CD4-positive, alpha-beta T cell treated with Interleukin-17A for 1 hour (primary cell): ENCODE measurements at places on chromosomes 11 and 22.

DNA sequence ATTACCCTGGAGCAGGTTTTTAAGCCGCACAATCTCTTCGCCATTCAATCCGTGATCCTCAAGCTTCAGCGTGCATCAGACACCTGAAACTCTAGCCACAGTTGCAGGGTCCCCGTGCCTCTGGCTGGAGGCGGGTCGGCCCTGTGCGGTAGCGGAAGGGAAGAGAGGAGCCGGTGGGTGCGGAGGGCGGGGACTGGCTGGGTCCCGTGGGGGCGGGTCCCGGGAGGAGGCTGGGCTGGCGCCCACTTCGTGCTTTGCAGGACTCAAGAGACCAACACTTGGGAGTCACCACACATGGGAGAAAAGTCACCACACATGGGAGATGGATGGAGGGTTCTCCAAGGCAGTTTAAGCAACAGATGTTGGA is 772 bp downstream of the C22orf15 start:
- DNase-seq: peak; percentile 48

DNA sequence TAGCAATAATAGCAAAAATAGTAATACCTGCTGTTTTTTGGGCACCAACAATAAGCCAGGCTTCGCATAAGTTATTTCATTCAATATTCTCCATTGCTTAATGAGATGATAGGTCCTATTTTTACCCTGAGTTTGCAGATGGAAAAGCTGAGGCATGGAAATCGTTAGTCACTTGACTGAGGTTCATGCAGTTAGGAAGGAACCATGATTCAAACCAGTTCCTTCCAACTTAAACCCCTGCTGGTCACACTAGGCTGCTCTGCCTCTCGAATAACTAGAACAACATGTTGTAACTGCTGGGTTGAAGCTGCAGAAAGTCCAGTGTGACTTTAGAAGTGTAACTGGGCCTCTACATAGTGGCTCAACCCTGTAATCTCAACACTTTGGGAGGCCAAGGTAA is 69.3 kb downstream of the SEZ6L start:
- DNase-seq: no peak

DNA sequence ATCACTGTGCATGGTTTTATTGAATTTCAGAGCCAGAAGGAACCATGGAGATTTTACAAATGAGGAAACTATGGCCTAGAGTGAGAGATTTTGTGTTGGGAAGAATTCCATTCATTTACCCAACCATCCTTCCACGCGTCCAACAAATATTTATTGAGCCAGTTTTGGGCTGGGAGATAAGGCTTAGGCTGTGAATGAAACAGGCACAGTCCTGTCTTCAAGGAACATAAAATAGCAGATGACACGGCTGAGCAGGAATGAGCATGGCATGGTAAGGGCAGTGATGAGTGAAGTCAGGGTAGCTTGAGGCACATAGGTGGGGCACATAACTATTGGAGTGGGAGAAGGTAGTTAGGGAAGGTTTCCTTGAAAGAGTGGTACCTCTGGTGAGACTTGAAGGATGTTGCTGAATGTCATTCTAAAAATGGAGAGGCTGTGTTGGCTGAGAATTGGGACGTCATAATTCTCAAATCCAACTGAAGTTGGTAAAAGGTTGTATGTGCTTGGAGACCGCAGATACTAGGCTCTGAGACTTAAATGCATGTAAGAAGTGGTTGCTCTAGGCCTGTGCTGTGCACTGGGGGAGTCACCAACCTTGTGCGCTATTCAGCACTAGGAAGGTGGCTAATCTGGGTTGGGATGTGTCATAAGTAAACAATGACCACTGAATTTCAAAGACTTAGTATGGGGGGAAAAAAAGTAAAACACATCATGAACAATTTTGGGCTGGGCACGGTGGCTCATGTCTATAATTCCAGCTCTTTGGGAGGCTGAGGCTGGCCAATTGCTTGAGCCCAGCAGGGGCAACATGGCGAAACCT is 51.9 kb downstream of the TEAD1 start:
- DNase-seq: no peak

- DNase-seq: no peak
Observed at GRCh38 chr11:44199816-44200215, 104.3 kb downstream of the EXT2 start.

DNA sequence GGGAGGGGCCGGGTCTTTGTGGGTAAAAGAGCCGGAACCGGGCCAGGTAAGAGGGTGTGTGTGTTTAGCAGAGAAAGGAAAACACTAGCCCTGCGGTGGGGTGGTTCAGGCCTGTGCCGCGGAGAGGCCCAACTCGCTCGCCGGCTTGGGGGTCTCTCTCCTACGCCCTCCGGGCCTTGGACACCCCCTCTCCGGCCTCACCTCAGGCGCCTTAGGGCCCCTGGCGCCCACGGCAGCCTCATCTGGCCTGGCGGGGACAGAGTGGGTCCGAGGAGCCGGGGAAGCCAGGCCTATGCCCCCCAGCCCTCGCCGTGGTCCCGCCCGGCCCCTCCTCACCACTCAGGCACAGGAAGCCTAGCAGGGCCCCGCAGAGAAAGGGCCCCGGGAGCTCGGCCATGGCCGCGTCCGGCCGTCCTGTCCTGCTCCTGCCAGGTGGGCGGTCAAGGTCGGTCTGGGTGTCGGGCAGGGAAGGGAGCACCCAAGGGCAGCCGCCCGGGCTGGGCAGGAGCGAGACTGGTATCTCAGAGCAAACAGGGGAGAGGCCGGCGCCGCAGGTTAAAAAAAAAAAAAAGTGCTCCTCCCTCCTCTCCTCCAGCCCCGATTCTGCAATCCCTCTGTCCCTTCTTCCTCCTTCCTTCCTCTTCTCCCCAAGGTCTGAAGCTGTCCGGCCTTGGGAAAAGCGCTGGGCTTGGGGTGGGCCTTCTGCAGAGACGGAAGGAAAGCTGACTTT is at the start of gene VSIG2:
TSS of gene VSIG2 (minus strand) at position 515 of the 730 bp plus-strand sequence. CDS start at position 397, 118 bp downstream.
- DNase-seq: no peak

DNA sequence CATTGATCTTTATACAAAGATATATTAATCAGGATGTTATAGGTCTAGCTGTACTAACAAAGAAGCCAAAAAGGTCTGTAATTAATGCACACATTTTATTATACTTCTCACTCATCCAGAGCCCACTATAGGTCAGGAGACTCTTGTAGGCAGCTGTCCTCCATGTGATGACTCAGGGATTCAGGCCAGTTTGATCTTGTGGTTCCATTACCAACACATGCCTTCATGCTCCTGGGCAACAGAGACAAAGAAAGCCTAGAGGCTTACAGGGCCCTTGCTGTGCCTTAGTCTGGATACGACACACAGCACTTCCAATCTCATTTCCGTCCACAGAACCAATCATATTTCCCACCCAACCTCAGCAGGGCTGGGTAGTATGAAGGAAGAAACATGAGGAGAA is 150.3 kb upstream of the NCAM1 start:
- no peak for DNase-seq

DNA sequence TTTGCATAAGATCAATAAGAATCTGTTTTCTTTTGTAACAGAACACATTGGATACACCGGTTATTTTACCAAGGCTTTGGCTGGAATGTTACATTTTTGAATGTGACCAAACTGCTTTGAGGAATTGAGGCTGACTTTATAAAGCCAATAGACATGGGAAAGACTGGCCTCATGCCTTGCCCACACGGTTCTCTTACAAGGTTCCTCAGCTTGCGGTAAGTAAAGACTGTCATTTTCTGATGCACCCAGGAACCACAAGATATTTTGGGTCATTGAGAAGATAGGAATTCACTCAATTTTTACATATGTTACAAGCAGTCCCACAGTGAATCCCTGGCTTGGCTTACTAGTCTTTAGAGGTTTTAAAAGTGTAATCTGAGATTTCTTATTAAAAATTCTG is 23.9 kb downstream of the OR10A6 start:
- DNase-seq: no peak

GRCh38 chr11:57668434-57668782 is 494 bp downstream of the ZDHHC5 start:
- peak; percentile 59 for DNase-seq

DNA sequence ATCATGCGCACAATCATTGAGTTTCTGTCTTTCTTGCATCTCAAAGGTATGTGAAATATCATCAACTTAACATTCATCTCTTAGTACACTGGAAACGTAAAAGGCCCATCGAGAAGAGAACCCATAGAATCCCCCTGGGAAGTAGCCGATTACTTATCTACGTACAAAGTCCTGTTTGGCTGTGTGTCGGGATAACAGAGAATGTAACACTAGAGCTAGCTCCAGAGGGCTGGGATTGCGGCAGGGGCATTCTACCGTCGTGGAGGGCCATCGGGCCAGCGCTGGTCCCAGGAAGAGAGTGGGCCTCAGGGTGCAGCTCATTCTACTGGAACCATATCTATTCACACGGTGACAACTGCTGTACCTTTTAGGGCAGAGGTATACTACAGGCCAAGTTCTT is 4.5 kb downstream of the GAL start:
- no peak for DNase-seq

GRCh38 chr11:132886335-132886734 is 646.0 kb downstream of the OPCML start:
- no peak for DNase-seq

DNA sequence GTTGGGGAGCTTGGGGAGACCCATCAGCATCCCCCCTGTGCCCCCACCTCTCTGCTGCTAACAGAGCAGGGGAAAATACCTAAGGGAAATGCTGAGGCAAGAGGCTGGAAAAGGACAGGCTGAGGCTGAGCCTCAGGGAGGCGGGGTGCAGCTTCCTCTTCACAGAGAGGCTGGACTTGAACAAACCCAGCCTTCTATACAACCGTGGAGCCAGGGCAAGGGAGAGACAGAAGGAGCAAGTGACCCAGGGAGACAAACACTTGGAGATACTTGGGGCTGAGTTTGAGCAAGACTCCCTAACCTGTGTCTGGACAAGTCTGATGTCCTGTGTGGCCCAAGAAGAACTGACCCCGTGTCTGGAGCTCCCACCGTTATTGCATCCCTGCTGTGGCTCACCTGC is at the start of gene SLCO2B1:
TSS of gene SLCO2B1 (plus strand) at position 229 of the 400 bp plus-strand sequence. CDS start 275 bp downstream, outside the sequence.
- DNase-seq: no peak

GRCh38 chr22:20808844-20809243 is 34.9 kb downstream of the SERPIND1 start:
- no peak for DNase-seq

DNA sequence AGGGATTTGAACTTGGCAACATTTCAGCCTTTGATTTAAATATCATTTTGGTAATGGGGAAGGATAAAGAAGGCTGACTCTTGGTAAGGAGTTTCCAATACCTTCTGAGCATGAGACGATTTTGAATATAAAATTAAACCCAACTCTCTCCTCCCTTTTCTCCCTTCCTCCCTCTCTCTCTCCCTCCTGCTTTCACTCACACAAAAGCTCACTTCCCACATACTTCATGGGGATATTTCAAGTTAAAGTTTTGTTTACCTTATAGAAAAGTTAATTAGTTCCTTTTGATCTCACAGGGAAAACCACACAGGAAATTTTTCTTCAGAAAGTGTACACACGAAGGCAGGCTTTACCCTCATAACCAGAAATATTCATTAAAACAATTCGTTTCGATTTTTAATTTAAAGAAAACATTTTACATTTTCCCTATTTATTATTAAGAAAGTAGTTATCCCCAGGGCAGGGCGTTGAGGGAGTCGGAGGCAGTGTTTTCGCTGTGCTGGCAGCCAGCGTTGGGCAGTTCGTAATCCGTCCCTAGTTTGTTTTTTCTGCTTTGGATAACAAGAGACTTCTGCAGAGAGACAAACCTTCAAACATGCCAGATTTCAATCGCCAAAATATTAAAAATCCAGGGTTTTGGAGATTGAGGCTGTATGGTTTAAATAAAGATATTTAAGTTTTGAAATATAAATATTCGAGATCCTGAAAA is 25.3 kb upstream of the ALX4 start:
- no peak for DNase-seq

DNA sequence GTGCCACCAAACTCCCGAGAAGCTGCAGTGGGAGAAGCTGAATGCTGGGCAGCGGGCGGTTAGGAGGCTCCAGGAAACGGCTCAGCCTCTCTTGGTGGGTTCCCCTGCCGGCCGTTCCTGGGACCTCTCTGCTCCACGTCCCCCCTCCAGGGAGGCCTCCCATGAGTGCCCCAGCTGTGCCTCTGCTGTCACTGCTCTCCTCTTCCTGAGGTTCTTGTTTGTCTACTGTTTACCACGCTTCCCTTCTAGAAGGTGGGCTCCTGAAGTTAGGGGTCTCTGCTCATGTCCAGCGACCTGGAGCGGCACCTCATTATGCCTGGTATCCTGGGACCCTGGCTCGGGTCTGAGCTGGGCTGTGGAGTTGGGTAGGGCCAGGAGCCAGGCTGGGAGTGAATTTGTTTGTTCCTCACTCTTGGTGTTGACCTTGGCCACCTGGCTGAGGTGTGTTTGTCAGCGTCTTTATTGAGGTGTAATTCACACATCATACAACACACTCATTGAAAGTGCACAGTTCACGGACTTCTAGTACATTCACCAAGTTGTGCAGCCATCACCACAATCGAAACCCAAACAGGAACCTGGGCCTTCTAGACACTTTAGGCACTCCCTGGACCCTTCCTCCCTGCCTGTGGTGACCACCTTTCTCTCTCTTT is 37.8 kb upstream of the GRAMD4 start:
- no peak for DNase-seq

GRCh38 chr11:122264121-122264520 is 148.1 kb upstream of the BLID start:
- no peak for DNase-seq

- no peak for DNase-seq
Observed at GRCh38 chr11:90556606-90557005, 333.8 kb upstream of the CHORDC1 start.

DNA sequence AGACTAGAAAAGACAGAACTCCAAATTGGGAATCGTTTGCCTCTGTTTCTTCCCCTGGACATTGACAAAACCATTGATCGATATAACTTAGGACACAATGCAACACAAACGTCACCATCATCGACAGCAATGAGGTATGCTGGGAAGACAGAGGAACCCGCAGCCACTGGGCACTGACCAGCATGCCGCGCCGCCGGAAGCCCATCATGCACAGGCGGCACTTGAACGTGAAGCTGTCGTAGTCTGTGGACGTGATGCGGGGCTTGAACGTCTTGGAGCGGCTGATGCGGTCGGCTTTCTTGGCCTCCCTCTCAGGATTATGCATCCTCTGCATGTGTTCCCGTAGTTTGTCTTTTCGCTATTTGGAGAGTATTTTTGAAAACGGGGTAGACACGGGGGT is 23.0 kb upstream of the NFRKB start:
- DNase-seq: no peak

DNA sequence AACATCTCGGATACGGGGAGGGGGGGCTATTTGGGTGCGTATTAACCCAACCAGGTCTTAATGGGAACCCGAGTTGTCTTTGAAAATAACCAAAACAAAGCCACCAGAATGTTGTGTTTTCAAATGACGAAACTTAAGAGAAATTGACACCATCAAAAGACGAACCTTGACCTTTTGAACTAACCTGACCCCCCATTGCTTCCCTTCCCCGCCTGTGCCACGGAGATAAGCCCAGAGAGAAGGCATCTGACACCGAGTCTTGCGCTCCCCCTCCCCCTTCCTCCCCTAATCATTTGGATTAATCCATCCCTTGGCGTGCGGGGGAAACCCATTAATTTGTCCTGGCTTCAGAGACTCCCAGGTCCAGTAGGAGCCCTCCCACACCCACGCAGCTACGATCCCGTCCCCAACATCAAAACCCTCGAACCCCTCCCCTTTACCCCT is 4.5 kb upstream of the GCAT start:
- DNase-seq: no peak

- no peak for DNase-seq
Observed at GRCh38 chr11:19398273-19398672, 157.5 kb upstream of the E2F8 start.

GRCh38 chr11:70305501-70305900 is 35.0 kb downstream of the PPFIA1 start:
- DNase-seq: no peak

GRCh38 chr22:25027959-25028840 is 75.7 kb downstream of the KIAA1671 start:
- DNase-seq: no peak
